GM12864 (cell line): ENCODE measurements at places on chromosomes 7 and 10.

DNA sequence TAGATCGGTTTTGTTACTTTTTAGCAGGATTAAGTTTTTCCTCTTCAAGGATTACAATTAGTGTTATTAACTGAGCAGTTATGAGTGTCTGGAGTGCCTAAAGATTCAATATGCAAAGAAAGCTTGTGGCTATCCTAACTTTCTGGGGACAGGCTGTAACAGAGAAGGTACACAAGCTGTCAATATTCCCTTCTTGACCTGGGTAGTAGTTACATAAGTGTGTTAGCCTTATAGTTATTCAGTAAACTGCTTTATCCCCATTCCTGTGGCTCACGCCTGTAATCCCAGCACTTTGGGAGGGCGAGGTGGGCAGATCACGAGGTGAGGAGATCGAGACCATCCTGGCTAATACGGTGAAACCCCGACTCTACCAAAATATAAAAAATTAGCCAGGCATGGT lies 31.6 kb downstream of the ATAD1 start:
- no peak for DNase-seq

DNA sequence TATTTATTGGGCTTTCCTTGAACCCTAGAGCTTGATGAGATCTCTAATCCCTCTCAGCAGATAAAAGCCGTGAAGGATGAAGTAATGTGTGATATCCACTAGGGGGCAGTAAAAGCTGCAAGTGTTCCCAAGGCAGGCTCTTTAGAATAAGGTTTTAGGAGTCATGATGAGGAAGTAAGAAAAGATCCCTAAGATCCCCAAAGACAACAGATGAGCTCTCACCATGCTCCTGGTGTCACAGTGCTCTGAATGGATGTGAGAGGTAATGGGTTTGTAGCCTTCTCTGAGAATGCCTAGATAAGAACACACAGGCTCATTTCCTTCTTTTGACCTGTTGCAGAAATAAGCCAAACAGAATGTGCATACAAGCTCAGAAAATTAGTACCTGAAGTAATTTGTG lies 70.4 kb upstream of the ITPRID1 start:
- DNase-seq = peak; percentile 19

GRCh38 chr7:21850531-21851285 lies 95.0 kb downstream of the CDCA7L start:
- DNase-seq = no peak

DNA sequence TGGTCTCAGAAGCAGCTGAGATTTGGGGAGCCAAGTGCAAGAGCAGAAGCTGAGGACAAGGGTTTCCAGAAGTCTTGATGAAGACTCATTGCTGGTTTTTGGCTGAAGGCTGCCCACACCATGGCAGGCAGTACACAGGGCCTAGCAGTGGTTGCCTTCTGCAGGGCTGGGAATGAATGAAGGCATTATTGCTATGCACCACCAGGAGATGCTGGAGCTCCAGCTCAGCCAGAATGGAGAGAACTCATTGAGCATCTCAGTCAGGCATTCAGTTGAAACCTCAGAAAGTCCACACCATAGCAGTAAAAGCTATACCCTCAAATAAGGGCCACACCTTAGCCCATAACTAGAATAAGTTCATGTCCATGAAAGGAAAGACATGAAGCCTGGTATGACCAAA lies 190.5 kb downstream of the DPP6 start:
- no peak for DNase-seq

GRCh38 chr7:122013065-122013464 lies 131.0 kb downstream of the AASS start:
- DNase-seq = no peak

GRCh38 chr10:89301232-89301631 lies 614 bp upstream of the IFIT2 start:
- no peak for DNase-seq

GRCh38 chr10:52256832-52257691 lies 57.0 kb upstream of the DKK1 start:
- peak; percentile 45 for DNase-seq

DNA sequence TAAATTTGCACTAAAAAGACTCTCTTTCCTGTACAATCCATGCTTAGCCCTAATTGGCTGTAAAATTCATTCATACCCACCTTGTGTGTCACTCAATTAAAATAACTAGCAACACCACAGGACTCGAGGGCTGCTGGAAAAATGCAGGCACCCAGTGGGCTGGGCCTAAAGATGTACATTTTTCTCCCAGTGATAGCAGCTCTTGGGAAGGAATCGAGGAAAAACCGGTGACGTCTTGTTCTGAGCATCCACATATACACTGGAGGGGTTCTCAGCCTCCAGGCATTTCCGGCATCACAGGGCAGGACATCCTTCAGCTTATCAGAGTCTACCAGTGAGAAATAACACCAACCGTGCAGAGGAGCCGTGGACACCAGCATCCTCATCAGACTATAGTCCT lies 85.8 kb upstream of the PITRM1 start:
- DNase-seq = no peak

DNA sequence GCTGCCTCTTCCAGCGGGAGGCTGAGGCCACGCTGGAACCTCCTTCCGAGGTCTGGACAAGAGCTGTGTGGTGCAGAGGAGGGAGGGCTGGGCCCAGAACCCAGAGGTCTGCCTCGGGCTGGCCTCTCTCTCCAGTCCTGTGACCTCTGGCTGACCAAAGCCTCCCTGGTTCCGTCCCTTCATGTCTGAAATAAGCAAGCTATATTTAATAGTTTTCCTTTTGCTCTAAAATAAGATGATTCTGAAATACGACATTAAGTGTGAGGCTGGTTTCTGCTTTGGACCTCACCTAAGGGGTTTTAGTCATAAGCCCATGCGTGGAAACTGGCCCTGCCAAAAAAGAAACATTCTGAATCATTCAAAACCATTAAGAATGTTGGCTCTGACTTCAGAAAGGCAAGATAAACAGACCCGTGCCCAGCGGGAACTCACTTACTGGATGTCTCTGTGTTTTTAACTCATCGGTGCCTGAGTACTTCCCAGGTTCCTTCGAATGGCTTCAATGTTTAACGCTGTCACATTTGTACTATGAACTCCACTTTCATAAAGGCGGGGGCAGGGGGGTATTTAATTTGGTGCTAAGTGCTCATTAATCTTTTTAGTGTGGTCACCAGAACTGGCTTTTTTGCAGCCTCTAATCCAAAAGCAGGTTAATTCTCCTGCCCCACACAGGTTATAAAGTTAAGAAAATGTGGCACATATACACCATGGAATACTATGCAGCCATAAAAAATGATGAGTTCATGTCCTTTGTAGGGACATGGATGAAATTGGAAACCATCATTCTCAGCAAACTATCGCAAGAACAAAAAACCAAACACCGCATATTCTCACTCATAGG lies 157.5 kb upstream of the KLF14 start:
- DNase-seq = no peak

GRCh38 chr10:101267290-101267680 lies 38.0 kb upstream of the LBX1 start:
- no peak for DNase-seq

- DNase-seq = no peak
Observed at GRCh38 chr10:3803295-3803926, 18.4 kb upstream of the KLF6 start.

- DNase-seq = no peak
Observed at GRCh38 chr10:86253091-86254072, 113.2 kb downstream of the GRID1 start.
